Fibroblast of lung (primary cell): ENCODE measurements at places on chromosomes 2 and 18. TPM values are rescaled to one million over a fixed set of nuclear protein-coding genes. Genes with fewer than 3 reads are reported as not detected.
A peak's percentile ranks its signal among the peaks of the same experiment; 100 is the strongest.

DNA sequence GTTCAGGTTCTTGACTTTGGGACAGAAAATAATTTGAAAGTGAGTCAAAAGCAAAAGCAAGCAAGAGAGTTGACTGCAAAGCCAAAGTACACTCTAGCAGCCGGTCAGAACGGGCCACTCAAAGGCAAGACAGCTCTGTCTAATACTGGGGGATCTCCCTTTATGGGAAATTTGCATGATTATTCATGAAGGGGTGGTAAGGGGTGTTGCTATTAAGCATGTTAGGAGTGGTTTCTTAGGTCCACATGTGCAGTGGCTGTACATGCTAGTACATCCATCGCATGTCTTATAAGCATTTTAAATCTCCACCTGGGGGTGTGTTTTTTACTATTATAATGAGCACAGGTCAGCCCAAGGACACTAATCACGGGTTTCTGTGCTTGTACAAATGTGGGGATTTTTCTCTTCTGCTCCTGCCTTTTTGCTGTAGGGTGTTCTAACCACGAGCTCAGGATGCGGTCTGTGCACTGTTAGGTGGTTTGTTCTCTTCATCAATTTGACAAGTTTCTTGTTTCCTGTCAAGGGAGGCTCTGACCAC lies 60.2 kb upstream of the SPP2 start:
- no peak for DNase-seq

- no peak for DNase-seq
Observed at GRCh38 chr2:160934263-160934662, 226.0 kb upstream of the TANK start.

- DNase-seq = no peak
Observed at GRCh38 chr2:60047944-60048525, 505.4 kb downstream of the BCL11A start.

DNA sequence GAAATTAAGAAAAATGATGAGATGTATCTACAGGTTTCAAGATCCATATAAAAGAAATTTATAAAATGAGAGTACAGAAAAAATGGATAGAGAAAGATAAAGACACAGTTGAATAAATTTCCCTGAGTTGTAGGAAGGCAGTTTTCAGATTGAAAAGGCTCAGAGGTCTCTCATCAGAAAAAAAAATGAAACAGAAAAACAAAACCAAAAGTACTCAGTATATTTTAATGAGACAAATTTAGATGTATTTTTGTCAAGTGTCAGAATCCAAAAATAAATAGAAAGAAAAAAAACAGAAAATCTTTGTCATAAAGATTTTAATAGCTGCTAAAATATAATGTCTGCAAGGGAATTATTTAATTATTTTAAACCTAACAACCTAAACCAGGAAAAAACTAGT lies 520.5 kb downstream of the KCNJ3 start:
- DNase-seq = no peak

DNA sequence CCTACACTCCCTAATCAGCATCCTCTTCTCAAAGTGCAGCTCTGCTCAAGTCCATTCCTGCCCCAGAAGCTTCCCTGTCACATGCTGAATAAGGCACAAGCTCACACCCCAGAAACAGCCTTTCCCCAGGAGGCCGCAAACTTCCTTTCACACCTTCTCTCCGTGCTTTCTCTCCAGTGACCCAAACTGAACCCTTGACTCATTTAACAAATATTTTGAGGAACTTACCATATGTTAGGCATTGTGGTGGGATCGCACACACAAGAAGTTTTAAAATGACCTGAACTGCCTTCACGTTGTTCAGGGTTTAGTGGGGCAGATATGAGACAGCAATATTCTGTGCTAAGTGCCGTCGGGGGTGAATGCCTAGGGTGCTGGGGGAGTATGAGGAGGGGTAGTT lies 161.3 kb downstream of the INSIG2 start:
- DNase-seq = no peak

- DNase-seq = peak; percentile 35
Observed at GRCh38 chr2:223944166-223944702, 901 bp downstream of the WDFY1 start.

DNA sequence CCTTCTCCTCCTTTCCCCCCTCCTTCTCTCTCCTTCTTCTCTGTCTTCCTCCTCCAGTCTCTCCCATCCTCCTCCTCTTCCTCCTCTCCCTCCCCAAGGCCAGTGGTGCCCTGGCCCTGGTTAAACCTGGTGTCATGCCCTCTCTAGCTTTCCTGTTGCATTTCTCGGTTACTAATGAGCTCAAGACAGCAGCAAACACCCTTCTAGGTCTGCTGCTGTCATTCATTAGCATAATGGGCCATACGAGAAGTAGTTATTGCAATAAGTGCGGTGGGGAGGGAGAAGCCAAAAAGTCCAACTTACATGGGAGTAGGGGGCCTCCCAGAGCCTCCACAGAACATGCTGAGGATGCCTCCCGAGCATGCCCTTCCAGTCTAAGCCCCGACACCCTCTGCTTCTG lies 177.2 kb downstream of the CELF4 start:
- no peak for DNase-seq

- no peak for DNase-seq
Observed at GRCh38 chr2:147663153-147663961, 181.5 kb upstream of the ACVR2A start.

DNA sequence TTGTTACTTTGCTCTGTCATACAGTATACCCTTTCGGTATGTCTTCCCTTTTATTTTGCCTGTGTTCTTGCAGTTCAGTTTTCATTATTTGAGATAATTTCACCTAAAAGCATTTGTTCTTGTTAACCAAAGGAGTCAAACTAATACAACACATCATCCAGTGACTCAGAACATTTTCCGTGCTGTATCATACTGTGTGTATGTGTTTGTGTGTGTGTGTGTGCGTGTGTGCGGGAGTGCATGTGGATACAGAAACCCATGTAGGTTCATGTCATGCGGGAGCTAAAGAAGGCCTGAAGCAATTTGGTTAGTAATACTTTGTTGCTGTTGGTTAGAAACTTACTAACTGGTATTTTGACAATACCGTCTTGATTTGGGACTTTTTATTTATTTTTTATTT lies 60.0 kb downstream of the CEP192 start:
- DNase-seq = peak; percentile 19

GRCh38 chr2:127650041-127650784 lies 4.3 kb downstream of the GPR17 start:
- DNase-seq = no peak

- DNase-seq = no peak
Observed at GRCh38 chr18:1383465-1383864, 478.8 kb downstream of the ADCYAP1 start.

GRCh38 chr2:72010647-72011369 lies 136.9 kb downstream of the CYP26B1 start:
- DNase-seq = no peak

DNA sequence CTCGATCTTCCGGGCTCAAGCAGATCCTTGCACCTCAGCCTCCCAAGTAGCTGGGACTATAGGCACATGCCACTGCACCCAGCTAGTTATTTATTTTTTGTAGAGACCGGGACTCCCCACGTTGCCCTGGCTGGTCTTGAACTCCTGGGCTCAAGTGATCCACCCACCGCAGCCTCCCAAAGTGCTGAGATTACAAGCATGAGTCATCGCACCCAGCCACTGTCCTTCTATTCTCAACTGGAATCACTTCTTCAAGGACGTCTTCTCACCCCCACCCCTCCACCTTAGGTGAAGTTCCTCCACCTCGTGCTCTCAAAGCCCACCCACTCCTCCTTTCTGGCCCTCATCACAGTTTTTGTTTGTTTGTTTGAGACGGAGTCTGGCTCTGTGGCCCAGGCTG lies 54.0 kb upstream of the REL start:
- no peak for DNase-seq

- no peak for DNase-seq
Observed at GRCh38 chr2:227748079-227748478, 2.4 kb downstream of the SCYGR8 start.

DNA sequence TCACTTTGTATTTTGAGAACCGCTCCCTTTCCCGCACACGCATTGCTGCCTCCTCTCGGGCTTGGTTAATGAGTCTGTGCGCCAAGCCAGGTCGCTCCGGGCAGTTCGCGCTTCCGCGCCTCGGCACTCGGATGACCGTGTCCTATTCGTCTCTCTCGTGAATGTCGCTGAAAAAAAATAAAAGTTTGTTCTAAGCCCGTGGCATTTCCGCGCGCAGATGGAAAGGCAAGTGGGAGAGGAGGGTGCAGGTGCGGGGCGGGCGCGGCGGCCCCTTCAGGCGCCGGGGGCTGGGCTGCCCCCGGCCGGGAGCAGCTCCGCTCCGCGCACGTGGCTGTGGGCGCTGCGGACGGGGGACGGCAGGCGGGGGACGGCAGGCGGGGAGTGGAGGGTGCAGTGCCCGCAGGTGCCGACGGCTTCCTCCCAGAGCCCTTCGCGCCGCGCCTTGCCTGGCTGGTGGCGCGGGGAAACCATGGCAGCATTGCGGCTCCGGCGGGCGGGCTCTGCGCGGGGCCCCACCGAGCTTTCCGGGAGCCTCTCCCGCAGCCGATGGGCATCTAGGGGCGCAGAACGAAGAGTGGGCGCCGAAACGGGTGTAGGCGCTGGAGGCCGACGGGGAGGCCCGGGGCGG lies 159.6 kb upstream of the SIX2 start:
- DNase-seq = no peak

DNA sequence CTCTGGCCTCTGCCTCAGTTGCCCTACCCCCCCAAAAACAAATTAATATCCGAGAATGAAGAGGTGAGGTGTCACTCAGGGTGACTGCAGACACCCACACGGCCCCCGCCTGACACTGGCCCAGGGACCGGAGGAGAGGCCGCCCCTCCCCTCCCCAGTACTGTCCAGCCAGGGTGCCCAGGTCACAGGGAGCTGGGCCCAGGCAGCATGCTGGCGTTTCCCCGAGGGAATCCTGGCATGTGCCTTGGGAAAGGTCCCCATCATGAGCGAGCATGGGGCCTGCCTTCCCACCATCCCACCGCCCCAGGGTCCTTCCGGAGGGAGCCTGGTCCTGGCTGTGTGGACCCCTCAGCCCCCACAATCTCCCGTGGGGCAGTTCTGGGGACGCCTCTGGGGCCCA lies 3.0 kb downstream of the MAB21L4 start:
- no peak for DNase-seq

- DNase-seq = no peak
Observed at GRCh38 chr2:231033147-231034132, 3.9 kb upstream of the C2orf72 start.

DNA sequence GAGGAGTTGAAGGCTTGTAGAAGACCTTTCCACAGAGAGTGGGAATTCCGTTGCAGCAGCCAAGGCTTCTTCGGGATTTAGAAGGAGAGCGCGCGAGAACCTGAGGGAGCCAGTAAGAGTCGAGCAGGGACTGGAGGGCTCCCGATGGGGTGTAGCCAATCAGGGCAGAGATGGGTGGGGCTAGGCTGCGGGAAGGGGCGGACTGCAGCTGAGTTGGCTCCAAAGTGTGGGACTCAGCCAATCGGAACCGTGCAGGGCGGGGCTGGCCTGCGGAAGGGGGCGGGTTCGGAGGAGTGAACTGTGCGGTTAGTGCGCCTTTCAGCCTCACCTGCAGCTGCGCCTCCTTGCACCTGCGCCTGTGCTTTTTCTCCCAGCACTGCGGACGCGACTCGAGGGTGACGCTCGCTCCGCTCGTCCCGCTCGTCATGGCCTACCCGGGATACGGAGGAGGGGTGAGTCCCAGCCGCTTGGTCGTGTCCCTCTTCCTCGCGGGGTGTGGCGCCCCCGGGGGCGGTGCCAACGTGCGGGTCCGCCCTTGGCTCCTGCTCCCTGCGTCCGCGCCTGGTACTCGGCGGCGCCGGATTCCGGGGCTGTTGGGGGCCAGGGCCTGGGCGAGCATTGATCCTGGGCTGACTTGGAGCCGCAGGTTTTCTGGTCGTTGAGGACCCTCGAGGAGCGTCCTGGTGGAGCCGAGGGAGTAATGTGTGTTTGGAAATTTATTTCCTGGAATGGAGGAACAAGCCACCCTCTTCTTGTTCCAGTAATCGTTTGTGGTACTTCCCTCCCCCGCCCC lies at the start of gene GCA:
GCA (plus strand) TSS at position 309 of the 793 bp plus-strand sequence; CDS start at position 426, 117 bp downstream.
- DNase-seq = peak; percentile 95

DNA sequence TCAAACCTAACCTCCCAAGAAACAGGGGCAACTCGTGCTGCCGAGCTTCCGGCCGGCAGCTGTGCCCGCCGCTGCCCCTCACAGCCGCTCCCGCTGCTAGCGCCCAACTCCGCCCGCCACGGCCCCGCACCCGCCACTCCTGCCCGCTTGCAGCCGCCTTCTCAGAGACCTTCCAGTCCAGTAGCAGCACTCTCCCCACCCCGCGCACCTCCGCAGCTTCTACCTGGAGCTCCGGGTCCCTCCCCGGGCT lies 722 bp upstream of the C2orf15 start:
- DNase-seq = peak; percentile 23

GRCh38 chr2:64251497-64252250 lies 107.5 kb upstream of the PELI1 start:
- no peak for DNase-seq

- DNase-seq = no peak
Observed at GRCh38 chr2:42096869-42097591, 49.2 kb downstream of the PKDCC start.

GRCh38 chr2:42920446-42921146 lies 128.2 kb upstream of the HAAO start:
- DNase-seq = no peak

- DNase-seq = peak; percentile 80
Observed at GRCh38 chr2:54605836-54606235, 117.6 kb upstream of the EML6 start.

- DNase-seq = peak; percentile 0
Observed at GRCh38 chr2:194383401-194383800, 1273.6 kb upstream of the SLC39A10 start.

DNA sequence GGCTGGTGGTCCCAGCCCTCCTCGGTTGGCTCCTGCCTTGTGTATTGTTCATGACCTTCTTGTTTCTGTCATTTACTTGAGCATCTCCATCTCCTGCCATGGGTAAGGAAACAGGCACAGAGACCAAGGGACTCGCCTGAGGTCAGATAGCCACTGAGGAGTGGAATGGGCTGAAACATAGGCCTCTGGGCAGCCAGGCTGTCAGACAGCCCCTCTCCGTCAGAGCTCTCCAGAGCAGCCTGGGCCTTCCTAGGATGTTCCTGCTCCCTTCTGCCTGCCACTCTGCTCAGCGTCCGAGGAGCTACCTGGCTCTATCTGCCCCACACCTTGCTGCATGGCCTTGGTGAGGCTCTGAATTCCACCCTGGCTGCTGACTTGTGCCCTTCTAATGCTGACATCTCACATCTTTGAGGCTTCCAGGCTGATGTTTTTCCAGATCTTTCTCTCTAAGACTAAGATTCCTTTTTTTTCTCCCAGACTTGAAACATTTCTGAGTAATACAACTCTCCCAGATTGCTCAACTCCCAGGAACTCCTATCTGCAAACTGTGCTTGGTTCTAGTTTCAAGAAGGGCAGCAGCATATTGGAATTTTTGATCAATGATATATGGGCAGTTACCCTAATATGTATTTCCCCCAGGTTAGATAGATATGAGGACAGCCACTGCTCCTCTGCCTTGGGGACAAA lies 67.7 kb downstream of the MCFD2 start:
- peak; percentile 83 for DNase-seq

EDAR gene
- total RNA-seq = not detected in 2 replicates

NEB gene
- 0.17 and 0.26 TPM in 2 replicates for total RNA-seq

ZBTB7C gene
- 0.33 and 0.51 TPM in 2 replicates for total RNA-seq

ABCG8 gene
- not detected in 2 replicates for total RNA-seq

SLC9A4 gene
- total RNA-seq = not detected in 2 replicates

ZNF892 gene
- total RNA-seq = 6.2 and 7.3 TPM in 2 replicates
